ENCODE measurements at places on chromosomes 12 and 14.

GRCh38 chr12:22653791-22654190 lies 28.8 kb downstream of the ETNK1 start:
- no peak for DNase-seq

DNA sequence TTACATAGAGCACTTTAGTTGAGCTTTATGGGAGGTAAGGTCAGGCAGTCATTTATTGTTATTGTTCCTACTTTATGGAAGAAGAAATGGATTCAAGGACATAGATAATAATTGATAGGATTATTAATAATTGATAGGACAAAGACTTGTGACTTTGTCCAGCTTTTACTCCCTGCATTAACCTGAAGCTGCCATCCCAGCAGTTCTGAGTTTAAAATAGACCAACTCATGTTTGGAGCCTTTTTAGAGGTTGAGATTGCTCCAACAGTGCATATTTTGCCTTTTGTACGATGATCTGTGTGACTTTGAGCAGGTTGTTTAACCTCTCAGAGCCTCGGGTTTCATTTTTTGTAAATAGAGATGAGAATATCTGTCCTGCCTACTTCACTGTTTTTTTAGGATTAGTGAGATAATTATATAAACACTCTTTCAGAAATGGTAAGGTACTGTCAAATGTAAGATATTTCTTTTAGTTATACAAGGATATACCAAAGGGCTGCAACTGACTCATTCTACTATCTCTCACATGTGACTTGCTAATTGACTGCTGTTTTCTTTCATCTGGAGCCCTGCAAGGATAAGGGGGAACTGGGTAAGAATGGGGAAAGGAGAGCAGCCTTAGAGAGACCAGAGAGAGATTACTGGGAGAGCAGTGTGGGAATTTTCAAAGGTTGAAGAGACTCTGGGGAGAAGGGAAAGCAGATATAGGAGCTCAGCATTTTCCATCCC lies 15.3 kb downstream of the WDR20 start:
- no peak for DNase-seq

GRCh38 chr12:72082986-72083820 lies 144.6 kb downstream of the TPH2 start:
- no peak for DNase-seq

DNA sequence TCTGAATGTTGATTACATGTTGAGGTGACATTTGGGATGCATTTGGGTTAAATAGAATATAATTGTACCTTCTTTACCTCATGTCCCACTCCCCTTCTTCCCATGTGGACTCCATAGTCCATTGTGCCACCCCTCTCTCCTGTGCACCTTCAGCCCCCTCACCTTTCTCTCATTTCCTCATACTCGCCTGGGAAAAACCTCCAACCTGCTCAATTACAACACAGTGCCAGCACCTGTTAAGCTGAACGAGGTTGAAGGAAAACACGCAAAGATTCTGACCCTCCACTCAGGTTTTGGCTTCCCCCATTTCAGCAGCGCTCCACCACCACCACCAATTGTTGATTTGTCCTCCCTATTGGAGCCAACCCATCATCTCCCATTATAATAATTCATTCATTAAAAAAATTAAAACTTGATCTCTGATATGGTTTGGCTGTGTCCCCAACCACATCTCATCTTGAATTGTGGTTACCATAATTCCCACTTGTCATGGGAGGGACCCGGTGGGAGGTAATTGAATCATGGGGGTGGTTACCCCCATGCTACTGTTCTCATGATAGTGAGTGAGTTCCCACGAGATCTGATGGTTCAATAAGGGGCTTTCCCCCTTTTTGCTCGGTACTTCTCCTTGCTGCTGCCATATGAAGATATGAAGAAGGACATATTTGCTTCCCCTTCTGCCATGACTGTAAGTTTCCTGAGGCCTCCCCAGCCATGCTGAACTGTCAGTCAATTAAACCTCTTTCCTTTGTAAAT lies 33.7 kb upstream of the PPP2R5C start:
- DNase-seq, result no peak

GRCh38 chr14:64685371-64686281 lies 18.6 kb upstream of the PLEKHG3 start:
- no peak for DNase-seq

GRCh38 chr14:29757188-29757680 lies 170.4 kb downstream of the PRKD1 start:
- DNase-seq, result no peak

- no peak for DNase-seq
Observed at GRCh38 chr14:34256223-34256622, 205.8 kb downstream of the SPTSSA start.

- DNase-seq, result no peak
Observed at GRCh38 chr12:110015132-110015531, 15.9 kb downstream of the ANKRD13A start.

- no peak for DNase-seq
Observed at GRCh38 chr14:59819446-59820088, 51.0 kb downstream of the RTN1 start.

GRCh38 chr14:43803076-43803689 lies 703.9 kb downstream of the FSCB start:
- no peak for DNase-seq

DNA sequence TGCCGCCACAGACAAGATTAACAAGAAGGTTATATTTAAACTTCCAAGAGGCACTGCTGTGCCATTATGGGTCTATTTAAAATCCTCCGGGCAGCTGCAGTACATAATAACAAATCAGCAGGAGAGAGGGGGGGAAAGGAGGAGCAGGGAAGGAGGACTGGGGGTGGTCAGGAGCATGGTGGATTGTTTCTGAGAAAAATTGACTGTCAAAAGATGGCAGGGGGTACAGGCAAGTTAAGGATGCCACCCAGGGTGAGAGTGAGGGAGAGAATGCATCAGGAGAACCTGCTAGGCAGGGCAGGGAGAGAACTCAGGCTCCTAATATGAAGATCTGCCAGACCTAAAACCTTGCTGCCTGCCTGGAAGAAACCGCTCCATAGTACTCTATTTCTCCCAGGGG lies 181.8 kb downstream of the GRIN2B start:
- peak; percentile 4 for DNase-seq

DNA sequence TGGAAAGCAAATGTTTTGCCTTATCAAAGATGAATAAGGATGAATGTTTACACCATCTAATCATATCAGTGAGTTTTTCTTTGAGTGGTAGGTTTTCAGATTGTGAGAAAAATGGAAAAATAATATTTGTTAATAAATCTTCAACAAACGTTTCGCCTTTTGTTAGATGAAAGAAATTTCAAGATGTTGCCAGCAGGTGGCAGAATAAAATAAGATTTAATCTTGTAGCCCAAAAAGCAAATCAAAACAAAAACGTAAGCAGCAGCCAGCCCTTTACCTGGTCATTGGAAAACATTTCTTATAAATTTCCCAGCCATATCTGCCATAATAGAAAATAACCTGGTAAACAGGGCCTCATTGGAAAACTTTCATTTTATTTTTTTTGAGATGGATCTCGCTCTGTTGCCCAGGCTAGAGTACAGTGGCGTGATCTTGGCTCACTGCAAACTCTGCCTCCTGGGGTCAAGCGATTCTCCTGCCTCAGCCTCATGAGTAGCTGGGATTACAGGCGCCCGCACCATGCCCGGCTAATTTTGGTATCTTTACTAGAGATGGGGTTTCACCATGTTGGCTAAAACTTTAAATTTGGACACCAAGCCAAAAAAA lies 15.4 kb upstream of the TMEM120B start:
- DNase-seq, result peak; percentile 54

- no peak for DNase-seq
Observed at GRCh38 chr12:53871367-53871766, 67.3 kb upstream of the HOXC13 start.

DNA sequence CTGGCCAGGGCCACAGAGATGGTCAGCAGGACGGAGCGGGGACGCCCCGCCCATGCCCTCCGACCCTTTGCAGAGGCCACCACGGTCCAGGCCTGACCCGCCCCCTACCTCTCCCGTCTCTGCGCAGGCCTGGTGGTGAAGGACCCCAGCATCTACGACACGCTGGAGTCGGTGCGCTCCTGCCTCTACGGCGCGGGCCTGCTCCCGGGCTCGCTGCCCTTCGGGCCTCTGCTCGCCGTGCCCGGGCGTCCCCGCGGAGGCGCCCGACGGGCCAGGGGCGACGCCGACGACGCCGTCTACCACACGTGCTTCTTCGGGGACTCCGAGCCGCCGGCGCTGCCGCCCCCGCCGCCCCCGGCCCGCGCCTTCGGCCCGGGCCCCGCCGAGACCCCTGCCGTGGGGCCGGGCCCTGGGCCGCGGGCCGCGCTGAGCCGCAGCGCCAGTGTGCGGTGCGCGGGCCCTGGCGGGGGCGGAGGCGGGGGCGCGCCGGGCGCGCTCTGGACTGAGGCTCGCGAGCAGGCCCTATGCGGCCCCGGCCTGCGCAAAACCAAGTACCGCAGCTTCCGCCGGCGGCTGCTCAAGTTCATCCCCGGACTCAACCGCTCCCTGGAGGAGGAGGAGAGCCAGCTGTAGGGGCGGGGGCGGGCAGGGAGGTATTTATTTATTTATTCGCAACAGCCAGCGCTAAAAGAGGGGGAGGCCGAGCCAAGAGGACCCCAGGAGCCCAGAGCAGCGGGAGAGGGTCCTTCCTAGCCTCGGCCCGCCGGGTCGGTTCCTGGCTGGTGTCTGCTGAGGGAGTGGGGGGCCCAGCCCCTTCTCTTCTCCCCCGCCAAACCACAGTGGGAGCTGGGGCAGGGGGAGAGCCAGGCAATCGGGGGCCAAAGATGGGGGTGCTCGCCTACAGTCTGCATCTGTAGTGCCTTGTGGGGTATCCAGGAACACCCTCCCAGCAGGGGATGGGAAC lies 8.1 kb downstream of the TAMALIN start:
- no peak for DNase-seq

- no peak for DNase-seq
Observed at GRCh38 chr12:7091660-7092228, 501 bp downstream of the C1R start.

- DNase-seq, result no peak
Observed at GRCh38 chr12:42458575-42458974, 131.0 kb downstream of the PRICKLE1 start.

DNA sequence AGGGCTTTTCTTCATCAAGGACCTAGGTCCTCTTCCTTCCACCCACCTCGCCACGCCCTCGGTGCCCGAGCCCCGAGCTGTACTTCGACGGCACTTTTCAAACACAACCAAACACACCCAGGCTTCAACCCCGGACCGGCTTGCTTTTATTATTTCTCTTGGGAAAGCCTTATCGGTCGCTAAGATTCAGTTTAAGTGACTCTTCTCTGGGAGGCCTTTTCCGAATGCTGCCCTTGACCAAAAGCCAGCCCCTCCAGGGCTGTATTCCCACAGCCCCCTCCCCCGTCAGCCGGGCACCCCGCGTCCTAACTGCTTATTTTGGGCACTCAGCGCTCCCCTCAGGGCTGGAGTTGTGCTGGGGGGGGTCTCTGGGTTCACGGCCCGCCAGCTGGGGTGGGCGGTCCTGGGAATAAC lies 644 bp upstream of the PPP4R4 start:
- DNase-seq, result no peak

DNA sequence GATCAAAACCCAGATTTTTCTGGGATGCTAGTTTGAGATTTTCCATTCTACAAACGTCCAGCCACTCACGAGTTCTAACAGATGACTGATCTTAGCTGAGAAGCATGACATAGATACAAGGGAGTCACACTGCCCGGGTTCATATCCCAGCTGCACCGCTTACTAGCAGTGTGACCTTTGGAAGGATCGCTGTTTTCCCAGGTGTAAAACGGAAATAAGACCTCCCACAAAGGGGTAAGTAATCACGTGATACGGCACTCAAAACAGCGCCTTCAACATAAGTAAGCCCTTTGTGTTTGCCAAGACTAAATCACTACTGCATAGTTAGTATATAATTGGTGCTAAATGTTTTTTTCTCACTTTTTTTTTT lies 624 bp upstream of the PWP1 start:
- DNase-seq, result peak; percentile 39

DNA sequence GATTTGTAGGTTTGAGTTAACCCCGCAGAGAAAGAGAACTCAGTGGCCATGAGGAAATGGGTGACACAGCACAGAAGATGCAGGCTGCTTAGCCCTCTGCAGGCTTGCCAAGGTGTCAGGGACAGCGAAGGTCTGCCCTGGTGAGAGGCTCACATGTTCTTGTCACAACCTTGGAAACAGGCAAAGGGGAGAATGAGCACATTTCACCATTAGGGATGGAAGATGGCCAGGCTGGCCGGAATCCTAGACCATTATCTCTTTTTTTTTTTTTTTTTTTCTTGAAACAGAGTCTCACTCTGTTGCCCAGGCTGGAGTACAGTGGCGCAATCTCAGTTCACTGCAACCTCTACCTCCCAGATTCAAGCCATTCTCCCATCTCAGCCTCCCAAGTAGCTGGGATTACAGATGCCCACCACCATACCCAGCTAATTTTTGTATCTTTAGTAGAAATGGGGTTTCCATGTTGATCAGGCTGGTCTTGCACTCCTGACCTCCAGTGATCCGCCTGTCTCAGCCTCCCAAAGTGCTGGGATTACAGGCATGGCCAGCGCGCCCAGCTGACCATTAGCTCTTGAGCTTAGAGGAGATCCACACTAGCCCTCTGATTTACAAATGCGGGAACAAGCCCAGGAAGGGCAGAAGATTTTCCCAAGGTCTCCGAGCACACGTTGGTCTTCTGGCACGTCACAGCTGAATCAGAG lies 34.6 kb downstream of the LTBP2 start:
- no peak for DNase-seq

DNA sequence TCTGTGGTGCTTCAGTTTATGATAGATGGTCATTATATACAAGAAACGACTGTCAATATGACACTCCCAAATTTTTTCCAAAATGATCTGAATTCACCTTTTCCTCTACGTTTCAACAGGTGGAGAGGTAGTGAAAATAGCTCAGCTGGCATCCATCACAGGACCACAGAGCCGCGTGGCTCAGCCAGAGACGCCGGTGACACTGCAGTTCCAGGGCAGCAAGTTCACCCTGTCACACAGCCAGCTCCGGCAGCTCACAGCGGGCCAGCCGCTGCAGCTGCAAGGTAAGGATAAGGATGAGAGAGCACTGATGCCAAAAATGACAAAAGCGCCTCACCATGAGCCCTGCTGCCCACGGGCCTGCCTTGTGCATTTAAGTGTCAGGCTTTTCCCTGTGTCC lies 73.9 kb downstream of the EP400 start:
- no peak for DNase-seq

DNA sequence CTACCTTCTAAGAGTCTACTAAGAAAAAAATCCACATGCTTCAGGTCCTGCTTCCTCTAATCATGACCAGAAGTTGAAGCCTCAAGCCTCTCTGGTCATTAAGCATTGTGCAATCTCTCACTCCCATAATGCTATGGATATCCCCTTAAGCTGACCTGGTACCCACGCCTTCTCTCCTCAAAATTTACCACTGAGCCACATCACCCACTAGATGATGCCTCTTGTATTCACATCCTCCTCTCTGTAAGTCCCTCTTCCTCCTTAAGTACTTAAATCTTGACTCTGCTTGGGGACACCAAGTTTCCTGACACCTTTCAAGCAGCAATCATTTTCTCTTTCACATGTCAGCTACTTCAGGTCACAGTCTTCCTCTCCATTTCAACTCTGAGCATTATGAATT lies 9.8 kb downstream of the GALNT4 start:
- DNase-seq, result no peak

GRCh38 chr14:79960288-79960687 lies 251.0 kb downstream of the DIO2 start:
- no peak for DNase-seq

GRCh38 chr14:61671082-61671481 lies 24.2 kb upstream of the HIF1A start:
- DNase-seq, result no peak

- DNase-seq, result no peak
Observed at GRCh38 chr12:93954166-93955112, 193.9 kb upstream of the PLXNC1 start.
